ENCODE measurements at places on chromosomes 16 and 17.
A peak's percentile ranks its signal among the peaks of the same experiment; 100 is the strongest.

- DNase-seq: no peak
These were observed 364.9 kb upstream of the PMFBP1 start for GRCh38 chr16:72536723-72537435.

- no peak for DNase-seq
These were observed 25.8 kb downstream of the TRPV1 start for GRCh38 chr17:3583456-3583855.

GRCh38 chr16:18931756-18932155 lies 5.5 kb upstream of the SMG1 start:
- no peak for DNase-seq

DNA sequence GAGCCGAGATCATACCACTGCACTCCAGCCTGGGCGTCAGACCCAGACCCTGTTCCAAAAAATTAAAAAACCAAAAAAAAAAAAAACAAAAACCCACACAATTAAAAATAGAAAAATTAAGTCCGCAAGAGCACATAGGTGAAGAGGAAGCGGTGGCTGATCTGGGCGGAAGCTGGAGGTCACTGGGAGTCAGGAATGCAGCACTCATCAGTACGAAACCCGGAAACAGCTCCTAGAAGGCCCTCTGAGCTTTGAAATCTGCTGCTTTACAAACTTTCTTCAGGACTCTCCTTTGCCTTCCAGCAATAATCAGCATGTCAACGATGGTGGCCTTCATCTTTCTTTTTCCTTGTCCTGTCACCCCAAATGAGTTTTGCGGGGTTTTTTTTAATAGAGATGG lies 29.5 kb downstream of the TRAP1 start:
- DNase-seq: no peak

GRCh38 chr16:67199011-67199807 lies at the start of gene ELMO3:
ELMO3 (plus strand) TSS chr16:67199131; CDS start chr16:67199327, 196 bp downstream.
- no peak for DNase-seq

DNA sequence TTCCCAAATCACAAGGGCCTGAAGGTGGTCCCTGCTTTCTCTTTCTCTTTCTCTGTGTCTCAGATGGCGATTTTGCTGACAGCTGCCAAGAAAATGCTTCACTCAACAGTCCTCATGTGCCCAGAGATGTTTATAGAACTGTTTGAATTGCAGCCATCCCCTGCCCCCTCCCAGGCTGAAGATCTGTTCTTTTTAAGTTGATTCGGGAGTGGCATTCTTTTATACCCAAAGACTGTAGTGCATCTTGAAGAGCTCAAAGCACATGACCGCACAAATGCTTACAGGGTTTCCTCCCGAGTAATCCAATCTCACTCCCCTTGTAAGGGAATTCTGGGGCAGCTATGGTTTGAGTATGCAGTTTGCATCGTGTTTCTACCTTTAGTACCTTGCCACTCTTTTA lies 75.7 kb downstream of the SEC14L1 start:
- DNase-seq: no peak

GRCh38 chr17:45640141-45640850 lies 143.8 kb upstream of the CRHR1 start:
- peak; percentile 51 for DNase-seq

GRCh38 chr17:45096926-45097325 lies 35.4 kb downstream of the PLCD3 start:
- DNase-seq: no peak

GRCh38 chr16:10181196-10182162 lies 749 bp downstream of the GRIN2A start:
- DNase-seq: peak; percentile 29

GRCh38 chr17:604765-605164 lies 109.9 kb downstream of the VPS53 start:
- DNase-seq: no peak
